Cardiac muscle cell (in vitro differentiated cells and primary cell): ENCODE measurements at places on chromosomes 5 and 9.

- DNase-seq = no peak
These were observed 614.7 kb downstream of the TLR4 start for GRCh38 chr9:118318770-118319431.

- DNase-seq = no peak
These were observed 285.1 kb downstream of the DNAH5 start for GRCh38 chr5:13659391-13659790.

- DNase-seq = no peak
These were observed 611 bp downstream of the EXOSC3 start for GRCh38 chr9:37784291-37784615.

DNA sequence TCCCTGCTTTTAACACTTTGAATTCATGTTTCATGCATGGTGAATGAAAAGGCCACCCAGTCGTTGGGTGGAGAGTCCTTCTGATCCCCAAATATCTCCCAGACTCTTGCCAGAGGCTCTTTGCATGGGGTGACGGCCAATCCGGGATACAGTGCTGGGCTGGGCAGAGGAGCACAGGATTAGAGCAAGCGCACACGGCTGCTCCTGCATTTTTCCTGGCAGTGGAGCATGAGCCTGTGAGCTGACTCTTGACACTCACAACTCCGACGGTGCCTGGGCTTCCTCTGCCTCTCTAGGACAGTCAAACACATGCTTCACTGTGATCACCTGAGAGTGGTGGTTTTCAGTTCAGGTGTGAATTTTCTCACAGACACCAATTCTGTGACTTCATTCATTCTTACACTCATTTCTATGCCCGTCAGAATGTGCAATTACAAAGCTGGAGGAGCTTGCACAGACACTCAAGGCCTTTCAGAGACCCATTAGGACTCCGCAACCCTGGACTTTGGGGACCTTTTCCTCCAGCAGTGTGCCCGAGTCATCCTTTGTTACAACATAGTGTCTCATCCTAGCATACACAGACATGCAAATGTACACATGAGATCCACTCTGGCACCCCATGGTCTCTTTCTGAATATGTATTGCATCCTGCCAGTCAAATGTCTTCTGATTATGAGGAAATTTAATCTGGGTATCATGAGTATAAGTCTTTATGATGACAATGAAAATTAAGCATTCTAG lies 206.6 kb downstream of the ICE1 start:
- DNase-seq = no peak

DNA sequence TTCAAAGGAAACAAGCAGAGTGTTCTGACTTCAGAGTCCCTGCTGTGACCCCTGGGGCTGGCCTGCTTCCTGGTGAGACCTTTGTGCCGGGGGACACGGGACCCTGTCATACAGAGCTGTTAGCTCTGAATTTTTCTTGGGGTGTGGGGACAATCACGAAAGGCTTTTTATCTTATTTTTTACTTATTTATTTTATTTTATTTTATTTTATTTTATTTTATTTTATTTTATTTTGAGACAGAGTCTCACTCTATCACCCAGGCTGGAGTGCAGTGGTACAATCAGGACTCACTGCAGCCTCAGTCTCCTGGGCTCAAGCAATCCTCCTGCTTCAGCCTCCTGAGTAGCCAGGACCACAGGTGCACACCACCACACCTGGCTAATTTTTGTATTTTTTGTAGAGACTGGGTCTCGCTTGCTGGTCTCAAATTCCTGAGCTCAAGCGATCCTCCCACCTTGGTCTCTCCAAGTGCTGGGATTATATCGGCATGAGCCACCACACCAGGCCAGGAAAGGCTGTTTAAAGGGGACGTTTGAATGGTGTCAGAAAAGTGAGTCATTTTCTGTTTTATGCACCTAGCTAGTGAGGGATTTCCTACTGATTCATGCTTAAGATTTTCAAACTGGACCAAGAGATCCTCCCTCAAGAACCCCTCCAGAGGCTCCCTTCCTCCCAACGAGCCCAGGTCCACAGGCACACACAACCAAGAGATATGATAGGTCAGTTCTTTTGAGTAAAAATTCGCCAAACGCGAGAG lies 75.7 kb downstream of the OLFM1 start:
- DNase-seq = no peak

GRCh38 chr9:137309368-137310188 lies 7.5 kb upstream of the NRARP start:
- no peak for DNase-seq

GRCh38 chr5:91223886-91224285 lies 159.2 kb downstream of the ARRDC3 start:
- no peak for DNase-seq

GRCh38 chr9:124001458-124001799 lies 10.1 kb upstream of the LHX2 start:
- no peak for DNase-seq

DNA sequence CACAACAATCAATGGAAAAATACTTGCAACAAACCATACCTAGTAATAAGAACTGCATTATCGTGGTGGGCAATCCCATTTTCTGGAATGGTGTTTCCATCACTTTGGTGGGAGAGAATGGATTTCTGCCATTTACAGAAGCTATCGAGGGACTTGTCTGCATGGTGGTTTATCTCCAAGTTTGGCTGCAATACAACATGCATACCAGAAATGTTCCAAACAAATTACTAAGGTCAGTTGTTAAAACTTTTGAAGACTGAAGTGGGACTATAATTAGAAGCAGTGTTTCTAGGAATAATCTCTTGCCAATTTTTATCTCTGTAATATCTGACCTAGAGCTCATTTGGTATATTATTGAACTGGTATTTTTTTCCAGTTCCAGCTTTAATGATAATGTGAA lies 30.3 kb downstream of the ADAMTS6 start:
- DNase-seq = peak; percentile 5

DNA sequence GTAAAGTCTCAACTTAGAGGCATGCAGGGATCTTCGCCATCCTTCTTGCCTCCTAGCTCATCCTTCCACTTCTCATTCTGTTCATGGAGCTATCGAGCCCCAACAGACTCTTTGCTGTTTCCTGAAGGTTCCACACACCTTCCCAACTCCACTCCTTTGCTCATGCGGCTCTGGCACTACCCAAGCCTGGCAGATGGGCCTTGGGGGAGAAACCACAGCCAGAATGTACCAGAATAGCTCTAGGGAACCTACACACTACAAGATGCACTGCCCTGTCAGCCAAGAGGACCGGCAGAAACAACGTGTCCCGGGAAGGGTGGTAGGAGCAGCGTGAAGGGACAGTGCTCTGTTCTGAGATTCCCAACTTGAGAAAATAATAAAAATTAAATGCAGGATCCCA lies 178.9 kb downstream of the GABBR2 start:
- no peak for DNase-seq

DNA sequence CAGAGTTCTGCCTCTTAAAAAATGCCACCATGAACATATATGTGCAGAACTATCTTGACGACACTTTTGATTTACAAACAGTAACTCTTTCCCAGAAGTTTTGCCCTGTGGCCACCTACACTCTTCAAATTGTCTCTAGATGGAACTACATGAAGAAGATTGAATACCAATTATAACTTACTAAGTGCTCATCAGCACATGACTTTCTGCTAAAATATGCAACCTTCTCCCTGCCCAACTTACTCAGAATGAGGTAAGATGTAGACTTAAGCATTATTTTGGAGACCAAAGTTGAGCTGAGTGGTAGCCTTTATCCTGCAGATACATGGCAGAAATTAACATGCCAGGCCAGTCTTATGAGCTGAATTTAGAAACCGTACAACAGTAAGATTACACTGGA lies 105.4 kb downstream of the SEMA5A start:
- DNase-seq = no peak

DNA sequence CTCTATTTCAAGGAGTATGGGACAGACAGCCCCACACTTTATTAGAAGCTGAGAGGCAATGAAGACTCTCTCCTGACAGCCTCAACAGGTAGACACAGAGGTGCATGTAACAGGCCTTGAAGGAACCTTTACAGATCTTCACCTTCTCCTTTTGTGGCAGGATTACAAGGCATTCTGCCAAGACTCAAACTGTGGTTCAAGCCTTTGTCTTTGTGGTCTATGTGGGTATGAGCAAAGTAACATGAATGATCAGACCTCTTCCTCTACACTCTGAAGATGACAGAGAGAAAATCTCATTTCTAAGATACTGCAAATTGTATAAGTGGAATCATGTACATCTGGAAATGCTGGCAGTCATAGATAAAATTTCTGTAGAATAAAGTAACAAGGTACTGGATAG lies 346.9 kb downstream of the CDH9 start:
- DNase-seq = no peak

GRCh38 chr9:93635186-93636107 lies 59.1 kb downstream of the PHF2 start:
- DNase-seq = no peak

DNA sequence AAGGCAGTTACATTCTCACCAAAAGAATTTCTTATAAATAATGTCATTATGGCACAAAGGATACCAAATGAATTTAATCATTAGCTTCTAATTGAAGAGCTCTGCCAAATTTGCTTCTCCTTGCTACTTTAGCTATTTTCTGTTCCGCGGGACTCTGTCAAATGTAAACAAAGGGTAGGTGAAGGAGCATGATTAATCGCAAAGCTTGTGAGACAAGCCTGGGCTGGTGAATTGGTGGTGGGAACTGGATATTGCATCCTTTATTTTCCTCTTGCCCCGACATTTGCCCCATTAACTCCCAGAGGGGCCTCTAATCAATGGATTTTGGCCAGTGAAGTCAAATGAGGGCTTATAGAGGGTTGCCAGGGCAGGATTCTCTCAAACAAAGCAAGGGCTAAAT lies 234.2 kb upstream of the RFX3 start:
- no peak for DNase-seq

DNA sequence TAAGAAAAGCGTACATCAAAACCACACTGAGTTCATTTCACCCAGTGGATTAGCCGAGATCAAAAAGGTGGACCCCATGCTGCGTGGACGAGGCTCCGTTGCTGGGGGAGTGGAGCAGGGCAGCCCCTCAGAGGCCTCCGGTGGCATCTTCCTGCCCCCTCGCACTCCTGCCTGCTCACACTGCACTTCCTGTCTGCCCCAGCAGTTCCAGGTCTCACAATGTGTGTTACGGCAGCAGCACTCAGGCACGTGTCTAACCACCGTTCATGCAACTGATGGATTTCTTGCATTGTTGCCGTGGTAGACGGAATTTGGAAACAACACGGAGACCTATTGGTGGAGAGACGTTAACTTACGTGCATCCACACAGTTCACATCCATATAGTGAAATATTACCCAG lies 196.6 kb upstream of the OTULINL start:
- no peak for DNase-seq

DNA sequence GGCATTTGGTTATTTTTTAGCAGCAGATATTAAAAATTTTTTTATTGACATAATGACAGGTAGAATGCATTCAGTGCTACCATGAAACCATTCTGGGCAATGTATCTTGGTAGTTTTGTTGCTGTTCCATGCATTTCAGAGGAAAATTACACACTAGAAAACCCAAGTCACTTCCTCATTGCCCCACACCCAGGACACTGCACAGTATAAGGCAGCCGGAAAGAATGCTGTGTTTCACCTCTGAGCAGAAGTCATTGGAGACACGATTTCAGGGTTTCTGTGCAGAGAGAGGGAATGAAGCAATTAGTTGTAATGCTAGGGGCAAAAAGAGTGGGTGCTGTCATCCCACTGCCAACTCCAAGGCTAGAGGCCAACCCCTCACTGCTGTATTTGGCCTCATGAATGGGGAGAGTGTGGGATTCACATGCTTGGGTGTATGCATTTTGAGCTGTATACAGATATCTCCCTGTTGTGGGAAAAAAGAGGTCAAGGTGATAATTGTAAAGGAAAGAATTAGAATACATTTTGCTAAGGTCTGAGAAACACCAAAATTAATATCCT lies 290.5 kb downstream of the BNC2 start:
- DNase-seq = no peak

DNA sequence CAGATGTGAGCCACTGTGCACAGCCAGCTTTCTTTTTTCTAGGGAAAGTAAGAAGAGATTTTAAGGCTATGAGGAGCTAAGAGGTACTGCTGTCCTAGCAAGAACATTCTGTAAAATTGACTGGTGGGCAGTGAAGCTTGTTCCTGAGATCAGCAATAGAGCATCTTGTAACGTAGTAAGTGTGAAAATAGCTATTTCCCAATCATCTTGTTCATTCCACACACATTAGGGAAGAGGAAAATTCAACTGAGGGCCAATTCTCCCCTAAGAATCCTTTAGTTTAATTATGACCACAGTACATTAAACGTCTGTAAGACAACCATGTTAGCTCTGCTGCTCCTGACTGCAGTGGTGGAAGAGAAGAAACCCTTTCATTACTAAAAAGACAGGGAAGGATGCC lies 246.2 kb downstream of the EFNA5 start:
- no peak for DNase-seq

DNA sequence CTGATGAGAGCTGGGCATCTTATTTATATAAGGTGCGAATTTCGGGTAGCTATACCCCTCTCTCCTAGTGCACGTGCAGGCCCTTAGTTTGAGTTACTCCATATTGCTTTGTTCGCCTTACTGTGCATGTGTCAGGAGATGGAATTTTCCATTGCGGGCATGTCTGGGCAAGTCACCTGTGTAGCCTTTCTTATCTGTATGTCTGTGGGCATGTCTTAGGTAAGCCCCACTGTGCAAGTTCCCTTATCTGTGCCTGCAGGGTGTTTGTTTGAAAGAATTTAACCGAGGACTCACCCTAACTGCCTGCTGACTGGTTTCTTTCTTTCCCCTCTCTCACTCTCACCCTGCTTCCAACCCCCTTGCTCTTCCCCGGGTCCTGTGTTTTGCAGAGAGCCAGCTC lies 140.7 kb upstream of the RANBP3L start:
- DNase-seq = no peak

DNA sequence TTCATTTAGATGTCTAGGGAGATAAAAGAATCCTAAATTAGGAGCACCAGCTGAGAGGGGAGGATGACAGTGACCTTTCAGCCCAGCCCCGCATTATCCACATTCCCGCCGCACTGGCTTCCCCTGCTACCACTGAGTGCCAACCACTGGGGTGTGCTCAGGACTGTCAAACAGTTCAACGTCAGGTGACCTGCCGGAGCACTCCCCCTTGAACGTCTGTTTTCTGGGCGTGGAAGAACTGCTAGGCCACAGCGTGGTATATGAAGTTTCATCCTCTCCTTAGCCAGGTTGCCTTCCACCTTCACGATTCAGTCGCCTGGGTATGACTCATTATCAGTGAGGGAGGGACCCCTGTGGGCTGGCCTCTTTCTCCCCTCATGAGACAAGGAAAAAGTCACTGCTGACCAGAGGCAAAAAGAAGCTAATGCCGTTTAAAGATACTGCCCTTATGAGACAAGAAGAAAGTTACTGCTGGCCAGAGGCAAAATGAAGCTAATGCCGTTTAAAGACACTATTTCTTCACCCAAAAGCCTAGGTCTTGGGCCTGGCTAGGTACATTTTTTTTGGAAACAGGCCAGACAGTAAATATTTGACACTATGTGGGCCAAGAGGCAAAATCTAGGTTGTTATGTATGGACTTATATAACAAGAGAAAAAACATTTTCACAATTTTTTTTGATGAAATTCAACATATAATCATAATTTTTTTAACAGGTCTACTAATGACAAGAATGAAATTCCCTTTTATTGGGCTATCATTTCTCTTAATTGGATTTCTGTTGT lies 4.6 kb downstream of the NMRK1 start:
- peak; percentile 61 for DNase-seq
